ENCODE measurements at places on chromosomes 7 and 10.

DNA sequence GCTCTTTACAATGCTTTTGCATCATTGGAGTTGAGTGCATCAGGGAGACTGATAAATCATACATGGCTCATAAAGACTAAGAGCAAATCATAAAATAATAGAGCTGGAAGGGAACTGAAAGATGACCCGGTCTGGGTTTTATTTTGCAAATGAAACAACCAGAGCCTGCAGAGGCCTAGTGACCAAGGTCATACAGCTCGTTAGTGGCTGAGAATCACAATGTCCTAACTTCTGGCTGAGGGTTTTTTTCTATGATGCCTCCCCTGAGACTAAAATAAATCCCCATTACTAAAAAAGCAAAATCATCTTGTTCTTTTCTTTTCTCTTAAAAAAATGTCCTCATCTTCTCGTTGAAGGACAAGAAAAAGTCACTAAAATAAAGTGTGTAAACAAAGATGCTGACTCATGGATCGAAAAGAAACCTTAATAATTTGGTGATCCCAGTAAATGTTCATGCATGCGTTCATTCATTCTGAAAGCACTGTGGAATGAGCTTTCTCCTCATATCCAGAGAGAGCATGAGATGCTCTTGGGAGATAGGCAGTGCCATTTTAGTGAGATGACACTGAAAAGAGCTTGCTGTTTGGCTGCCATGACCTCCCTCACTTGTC, 107.8 kb upstream of the PHYHIPL start:
- H3K27me3 ChIP-seq, result no peaks in the 10 kb centered on the region
- H3K27ac ChIP-seq, result no peak overlapping the region
- no peaks in the 10 kb centered on the region for H3K4me1 ChIP-seq
- H3K36me3 ChIP-seq, result no peaks in the 10 kb centered on the region
- no peak for DNase-seq

- no peak for DNase-seq
- H3K4me3 ChIP-seq, result no peak overlapping the region
- no peaks in the 10 kb centered on the region for H3K36me3 ChIP-seq
- no peaks in the 10 kb centered on the region for H3K4me1 ChIP-seq
- H3K27ac ChIP-seq, result no peak overlapping the region
- H3K27me3 ChIP-seq, result no peaks in the 10 kb centered on the region
Measured at GRCh38 chr7:104185346-104185745, 22.5 kb downstream of the ORC5 start.

DNA sequence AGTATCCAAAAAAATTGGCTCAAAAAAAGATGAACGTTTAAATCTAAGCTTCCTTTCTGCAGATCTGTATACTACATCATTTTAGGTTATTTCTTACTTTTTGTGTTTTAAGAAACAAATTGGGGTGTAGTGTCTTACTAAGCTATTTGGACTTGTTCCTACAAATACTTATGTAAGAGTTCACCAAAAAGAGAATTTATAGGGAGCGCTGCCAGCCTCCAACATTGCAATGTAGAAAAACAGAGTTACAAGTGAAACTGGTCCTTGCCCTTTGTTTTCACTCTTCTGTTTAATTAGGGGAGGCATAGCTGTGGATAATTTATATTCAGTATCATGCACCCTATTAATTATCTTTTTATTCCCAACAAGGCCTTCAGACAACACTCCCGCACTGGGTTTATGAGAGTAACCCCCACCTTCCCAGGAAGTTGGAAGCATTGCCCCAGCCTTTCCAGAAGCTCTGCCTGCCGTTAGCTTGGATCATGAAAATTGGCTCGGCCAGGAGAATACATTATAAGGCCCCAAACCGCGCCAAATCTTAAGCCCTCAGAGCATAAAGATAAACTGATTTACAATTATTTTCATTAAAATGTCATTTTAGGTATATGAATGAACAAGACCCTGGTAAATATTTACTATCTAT, 261.8 kb upstream of the KLF6 start:
- H3K4me3 ChIP-seq, result no peak overlapping the region
- no peaks in the 10 kb centered on the region for H3K36me3 ChIP-seq
- peaks cover 4% of the 10 kb centered on the region for H3K4me1 ChIP-seq
- no peaks in the 10 kb centered on the region for H3K27me3 ChIP-seq
- peak; percentile 72 for DNase-seq
- H3K27ac ChIP-seq, result peak overlapping the region; percentile 87

DNA sequence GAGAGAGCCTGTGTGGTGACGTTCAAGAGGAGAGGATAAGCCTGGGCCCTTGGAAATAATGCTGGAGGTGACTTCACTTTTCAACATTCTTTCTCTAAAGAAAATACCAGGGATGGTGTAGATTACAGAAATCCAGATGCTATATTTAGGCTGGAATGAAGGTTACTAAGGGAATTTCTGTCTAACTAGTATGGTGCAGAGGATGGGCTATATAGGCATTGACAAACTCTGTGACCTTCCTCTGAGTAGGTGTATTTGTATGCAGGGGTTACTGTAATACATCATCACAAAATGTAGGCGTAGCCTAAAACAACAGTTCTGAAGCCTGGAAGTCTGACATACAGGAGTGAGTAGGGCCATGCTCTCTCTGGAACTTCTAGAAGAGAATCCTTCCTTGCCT, 155.3 kb upstream of the INHBA start:
- H3K4me1 ChIP-seq, result no peaks in the 10 kb centered on the region
- no peak overlapping the region for H3K27ac ChIP-seq
- H3K36me3 ChIP-seq, result no peaks in the 10 kb centered on the region
- no peak for DNase-seq

DNA sequence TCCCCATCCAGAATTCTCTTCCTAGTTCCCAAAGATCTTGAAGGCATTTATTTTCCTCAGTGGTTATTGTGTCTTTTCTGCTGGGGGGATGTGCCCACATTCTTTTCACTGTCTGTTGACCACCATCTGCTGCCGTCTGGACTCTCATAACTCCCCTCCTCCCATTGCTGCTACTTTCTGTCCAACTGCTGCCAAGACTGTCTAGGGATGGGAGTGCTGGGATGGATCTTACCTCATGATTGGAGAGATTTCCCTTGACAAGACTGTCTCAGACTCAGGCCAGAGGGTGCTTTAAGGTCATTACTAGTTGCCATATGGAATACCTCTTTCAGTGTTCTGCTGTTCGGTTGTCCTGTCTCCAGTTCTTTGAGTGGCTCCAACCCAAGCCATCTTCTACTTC, 141.6 kb downstream of the C1GALT1 start:
- H3K36me3 ChIP-seq, result no peaks in the 10 kb centered on the region
- H3K27me3 ChIP-seq, result no peaks in the 10 kb centered on the region
- no peaks in the 10 kb centered on the region for H3K4me1 ChIP-seq
- no peak overlapping the region for H3K27ac ChIP-seq
- no peak for DNase-seq

GRCh38 chr7:44960011-44960580, 18.7 kb downstream of the MYO1G start:
- DNase-seq, result no peak
- no peak overlapping the region for H3K27ac ChIP-seq
- no peak overlapping the region for H3K4me3 ChIP-seq
- no peaks in the 10 kb centered on the region for H3K4me1 ChIP-seq
- H3K27me3 ChIP-seq, result peaks cover 4% of the 10 kb centered on the region

- H3K27ac ChIP-seq, result no peak overlapping the region
- no peaks in the 10 kb centered on the region for H3K4me1 ChIP-seq
- H3K36me3 ChIP-seq, result no peaks in the 10 kb centered on the region
- DNase-seq, result no peak
Measured at GRCh38 chr10:84008878-84009277, 130.4 kb upstream of the GHITM start.

DNA sequence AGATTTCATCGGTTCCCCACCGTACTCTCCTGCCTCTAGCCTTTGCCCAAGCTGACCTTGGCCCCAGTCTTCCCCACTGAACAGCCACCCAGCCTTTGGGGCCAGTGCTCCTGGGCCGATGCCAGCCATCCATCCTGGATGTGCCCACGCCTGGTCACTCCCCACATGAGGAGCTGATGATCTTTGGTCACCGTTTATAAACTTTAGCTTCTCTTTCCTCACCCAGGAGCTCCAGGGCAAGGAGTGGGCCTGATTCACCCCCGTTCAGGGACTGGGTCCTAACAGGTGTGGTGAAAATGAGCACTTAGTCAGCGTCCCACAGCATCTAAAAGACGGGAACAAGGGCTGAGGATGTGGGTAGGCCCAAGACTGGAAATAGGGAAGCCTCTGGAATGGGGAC, 22.9 kb downstream of the GTF2IRD1 start:
- no peaks in the 10 kb centered on the region for H3K27me3 ChIP-seq
- peak overlapping the region; percentile 97 for H3K27ac ChIP-seq
- DNase-seq, result no peak
- H3K4me3 ChIP-seq, result no peak overlapping the region
- no peaks in the 10 kb centered on the region for H3K36me3 ChIP-seq

DNA sequence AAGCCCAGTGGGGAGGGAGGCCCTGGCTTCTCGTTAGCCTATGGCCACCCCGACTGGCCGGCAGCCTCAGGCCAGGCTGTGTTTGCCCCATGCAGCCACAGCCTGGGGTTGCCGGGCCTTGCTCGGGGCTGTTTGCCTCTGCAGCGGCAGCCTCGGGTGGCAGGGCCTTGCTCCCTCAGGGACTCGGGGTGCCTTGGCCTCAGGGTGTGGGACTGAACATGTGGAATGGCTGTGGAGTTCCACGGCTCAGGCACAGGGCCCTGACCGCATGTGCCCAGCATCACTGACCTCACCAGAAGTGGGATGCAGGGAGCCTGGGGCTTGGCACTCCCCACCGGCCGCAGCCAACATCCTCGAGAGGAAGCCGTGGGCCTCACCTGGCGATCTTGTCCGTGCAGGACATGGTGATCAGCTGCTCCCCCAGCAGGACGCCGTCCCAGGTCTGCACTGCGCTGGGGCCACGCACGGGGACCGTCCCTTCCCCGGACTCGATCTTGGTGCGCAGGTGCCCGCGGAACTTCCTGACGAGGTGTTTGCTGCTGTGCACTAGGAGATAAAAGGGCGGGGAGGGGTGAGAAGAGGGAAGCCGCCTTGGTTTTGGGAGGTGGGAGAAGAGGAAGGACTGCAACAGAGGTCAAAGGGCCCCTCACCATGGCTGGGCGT, 160.5 kb downstream of the WDR37 start:
- H3K4me1 ChIP-seq, result no peaks in the 10 kb centered on the region
- no peak overlapping the region for H3K4me3 ChIP-seq
- H3K27ac ChIP-seq, result no peak overlapping the region
- no peak for DNase-seq
- H3K36me3 ChIP-seq, result no peaks in the 10 kb centered on the region

- H3K4me3 ChIP-seq, result no peak overlapping the region
- no peak for DNase-seq
- no peak overlapping the region for H3K27ac ChIP-seq
- no peaks in the 10 kb centered on the region for H3K27me3 ChIP-seq
Measured at GRCh38 chr7:92731335-92732063, 104.9 kb downstream of the CDK6 start.

- H3K36me3 ChIP-seq, result no peaks in the 10 kb centered on the region
- DNase-seq, result no peak
- no peaks in the 10 kb centered on the region for H3K4me1 ChIP-seq
- H3K4me3 ChIP-seq, result no peak overlapping the region
Measured at GRCh38 chr10:93293999-93294398, 188.1 kb downstream of the MYOF start.
